NCI-H1417 (cell line): ENCODE measurements at places on chromosomes 16 and 17.

DNA sequence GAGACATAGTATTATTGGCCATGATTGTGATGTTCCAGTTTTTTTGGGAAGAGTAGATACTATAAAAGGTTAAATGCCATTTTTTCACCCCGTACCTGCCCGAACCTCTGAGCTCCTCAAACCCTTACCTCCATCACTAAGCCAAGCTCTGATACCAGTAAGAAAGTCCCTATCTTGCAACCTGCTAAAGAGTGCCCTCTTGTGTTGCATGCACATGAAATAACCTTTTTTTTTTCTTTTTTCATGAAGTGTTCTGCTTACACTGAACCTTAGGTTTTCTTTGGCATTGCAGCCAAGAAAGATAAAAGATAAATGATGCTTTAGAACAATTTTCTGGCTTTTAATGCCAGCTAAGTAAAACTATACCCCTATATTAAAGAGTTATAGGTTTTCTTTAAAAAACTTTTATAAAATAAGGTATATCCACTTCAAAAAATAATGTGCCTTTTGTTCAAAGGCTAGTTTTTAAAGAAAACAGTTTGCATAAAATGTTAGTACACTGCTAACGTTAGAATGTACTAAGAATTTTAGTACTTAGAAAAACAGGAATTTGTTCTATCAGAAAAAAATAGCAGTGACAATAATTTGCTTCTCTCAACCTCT is 295.3 kb upstream of the PMFBP1 start:
- DNase-seq, result peak; percentile 34

- no peak for DNase-seq
These were observed 99.5 kb downstream of the MYO1D start for GRCh38 chr17:32777436-32777835.

DNA sequence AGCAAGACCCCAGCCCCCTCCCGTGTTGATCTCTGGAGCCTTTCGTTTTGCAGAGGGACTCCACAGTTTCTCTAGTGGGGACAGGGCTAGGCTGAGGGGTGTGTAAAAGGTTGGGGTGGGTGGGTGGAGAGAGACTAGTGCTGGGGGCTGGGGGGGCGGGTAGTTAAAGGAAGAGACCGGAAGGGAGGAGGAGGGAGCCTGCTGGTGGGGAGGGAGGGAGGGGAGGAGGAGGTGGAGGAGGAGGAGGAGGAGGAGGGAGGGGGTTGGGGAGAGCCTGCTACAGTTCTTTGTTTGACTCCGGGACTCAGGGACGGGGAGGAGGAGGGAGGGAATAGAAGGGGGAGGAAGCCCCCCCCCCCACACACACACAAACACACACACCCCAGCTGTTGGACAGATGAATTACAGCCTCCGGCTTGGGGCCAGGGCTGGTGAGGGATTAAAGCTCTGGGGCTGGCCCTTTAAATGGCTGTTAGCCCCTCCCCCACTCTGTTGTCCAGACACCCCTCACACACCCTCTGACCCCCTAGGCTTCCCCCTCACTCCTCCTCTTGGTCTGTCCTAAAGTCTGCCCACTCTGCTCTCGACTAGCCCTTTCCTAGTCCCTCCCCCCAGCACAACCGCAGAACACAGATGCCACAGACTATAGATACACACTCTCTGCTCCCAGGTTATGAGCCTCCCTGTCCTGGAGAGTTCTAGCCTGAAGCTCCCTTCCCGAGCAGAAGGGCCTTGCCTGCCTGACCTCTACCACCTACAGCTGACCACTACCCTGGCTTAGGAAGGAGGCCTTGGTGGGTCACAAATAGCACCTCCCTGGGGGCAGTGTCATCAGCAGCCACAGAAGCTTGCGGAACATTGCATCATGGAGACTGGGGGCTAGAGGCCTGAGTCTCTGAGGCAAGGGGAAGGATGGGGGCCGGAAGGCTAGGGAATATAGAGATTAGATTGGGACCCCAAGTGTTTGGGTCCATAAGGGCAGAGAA is 4.4 kb downstream of the KDM6B start:
- peak; percentile 3 for DNase-seq

DNA sequence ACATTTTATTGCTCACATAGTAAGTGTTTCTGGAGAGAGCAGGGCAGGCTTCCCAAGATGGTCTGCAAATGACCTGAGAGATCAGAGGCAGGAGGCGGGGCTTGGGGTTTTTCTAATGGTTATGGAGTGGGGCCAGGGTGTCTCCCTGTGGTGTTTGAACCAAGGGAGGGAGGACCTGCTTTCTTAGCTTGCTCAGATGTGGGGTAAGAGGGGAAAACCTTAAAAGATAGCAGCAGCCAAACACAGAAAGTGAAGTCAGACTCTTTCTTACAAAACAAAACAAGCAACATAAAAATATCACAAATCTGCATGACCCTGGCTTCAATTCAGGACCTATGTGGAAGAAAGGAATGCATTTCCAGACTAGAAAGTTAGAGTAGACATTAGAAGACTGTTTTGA is 22.9 kb upstream of the DNAJA2 start:
- no peak for DNase-seq

GRCh38 chr16:80733407-80733806 is 71.0 kb downstream of the CDYL2 start:
- DNase-seq, result no peak

- DNase-seq, result no peak
These were observed 773 bp upstream of the PPM1D start for GRCh38 chr17:60599220-60599619.

GRCh38 chr17:2155573-2155972 is 100.7 kb downstream of the HIC1 start:
- no peak for DNase-seq

DNA sequence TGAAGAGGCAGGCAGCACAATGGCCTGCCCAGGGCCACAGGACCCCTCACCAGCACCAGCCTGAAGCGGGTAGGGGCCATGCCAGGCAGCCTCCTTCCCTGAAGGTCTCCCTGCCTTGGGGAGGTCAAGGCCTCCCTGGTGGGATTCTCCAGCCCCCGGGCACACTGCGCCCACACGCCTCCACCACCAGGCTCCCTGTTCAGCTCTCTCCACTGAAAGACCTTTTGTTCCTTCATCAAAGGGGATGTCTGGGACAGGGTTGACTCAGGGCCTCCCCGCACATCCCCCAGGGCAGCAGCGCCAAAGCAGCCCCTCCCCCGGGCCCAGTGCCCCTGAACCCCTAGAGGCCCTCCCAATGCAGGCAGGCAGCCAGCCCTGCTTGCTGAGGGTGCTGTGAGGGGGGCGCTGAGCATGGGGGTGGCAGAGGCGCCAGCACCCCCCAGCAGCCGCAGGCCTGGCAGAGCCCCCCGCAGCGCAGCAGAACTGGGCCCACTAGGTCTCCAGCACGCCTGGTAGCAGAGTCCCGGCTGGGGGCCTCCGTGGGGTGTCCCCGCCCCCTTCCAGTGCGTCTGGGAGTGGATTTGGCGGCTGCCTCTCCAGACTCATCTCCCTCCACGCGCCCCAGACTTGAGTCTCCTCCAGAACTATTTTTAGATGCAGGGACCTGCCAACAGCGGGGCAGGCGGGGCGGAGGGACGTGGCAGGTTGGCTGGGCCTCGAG is 13.1 kb downstream of the BCAR1 start:
- peak; percentile 11 for DNase-seq

- DNase-seq, result no peak
These were observed 11.4 kb downstream of the SOCS7 start for GRCh38 chr17:38363016-38363415.
